Left renal cortex interstitium (tissue), 4 donors: ENCODE measurements at places on chromosomes 2 and 18.

DNA sequence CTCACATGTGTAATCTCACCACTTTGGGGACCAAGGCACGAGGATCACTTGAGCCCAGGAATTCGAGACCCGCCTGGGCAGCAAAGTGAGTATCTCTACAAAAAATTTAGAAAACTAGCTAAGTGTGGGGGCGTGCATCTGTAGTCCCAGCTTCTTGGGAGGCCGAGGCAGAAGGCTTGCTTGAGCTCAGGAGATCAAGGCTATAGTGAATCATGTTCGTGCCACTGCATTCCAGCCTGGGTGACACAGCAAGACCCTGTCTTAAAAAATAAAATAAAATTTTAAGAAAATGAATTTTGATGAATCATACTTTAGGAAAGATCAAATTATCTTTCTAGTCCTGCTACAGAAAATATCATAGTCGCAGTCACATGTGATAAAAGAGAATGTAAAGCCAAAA is 46.9 kb downstream of the CABYR start:
- DNase-seq: no peak

DNA sequence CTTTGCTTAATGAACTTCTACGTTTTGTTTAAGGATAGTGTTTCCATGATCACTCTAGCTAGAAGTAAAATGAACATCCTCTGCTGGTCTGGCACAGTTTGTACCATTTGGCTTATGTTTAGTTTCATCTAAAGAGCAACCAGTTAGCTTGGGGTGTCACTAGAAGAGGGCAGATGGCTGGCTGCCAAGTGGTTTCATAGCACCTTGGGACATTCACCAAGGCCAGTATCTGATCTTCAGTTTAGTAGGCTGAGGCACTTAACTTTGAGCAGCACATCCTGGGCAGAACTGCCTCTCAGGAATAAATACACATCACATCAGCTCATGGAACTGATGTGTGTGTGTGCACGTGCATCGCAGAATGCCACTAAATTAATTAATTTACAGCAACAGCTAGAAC is 68.4 kb downstream of the NXPH2 start:
- DNase-seq: no peak

- no peak for DNase-seq
These were observed 19.5 kb downstream of the FBXO15 start for GRCh38 chr18:74128159-74128558.

- DNase-seq: no peak
These were observed 584.3 kb downstream of the ADCYAP1 start for GRCh38 chr18:1488957-1489356.

DNA sequence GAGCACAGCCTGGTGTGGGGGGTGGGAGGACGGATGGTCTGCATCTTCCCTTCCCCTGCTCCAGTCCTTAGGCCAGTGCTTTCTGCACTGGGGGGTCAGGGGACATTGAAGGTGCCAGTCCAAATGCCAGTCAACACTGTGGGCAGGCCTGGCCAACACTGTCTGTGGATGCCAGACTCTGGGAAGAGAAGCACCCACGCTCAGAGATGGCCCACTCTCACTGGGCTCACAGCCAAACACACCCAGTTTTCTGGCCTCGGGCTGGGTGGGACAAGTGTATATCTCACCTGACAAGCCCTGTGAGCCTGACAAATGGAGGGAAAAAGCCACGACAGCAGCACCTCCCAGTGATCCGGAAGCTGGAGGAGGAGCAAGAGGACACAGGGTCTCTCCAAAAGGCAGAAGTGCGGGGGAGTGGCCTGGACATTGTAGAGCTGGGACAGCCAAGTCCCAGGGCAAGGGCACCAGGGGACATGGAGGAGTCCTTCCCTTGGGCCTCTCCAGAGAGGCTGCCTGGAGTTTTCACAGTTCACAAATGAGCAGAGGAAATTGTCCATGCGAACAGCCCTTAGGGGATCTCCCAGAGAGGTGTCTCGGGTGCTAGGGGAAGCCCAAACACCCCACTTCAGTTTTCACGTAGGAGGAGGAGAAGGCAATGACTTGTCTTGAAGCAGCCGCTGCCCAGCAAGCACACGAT is 79.3 kb downstream of the SDC1 start:
- no peak for DNase-seq

DNA sequence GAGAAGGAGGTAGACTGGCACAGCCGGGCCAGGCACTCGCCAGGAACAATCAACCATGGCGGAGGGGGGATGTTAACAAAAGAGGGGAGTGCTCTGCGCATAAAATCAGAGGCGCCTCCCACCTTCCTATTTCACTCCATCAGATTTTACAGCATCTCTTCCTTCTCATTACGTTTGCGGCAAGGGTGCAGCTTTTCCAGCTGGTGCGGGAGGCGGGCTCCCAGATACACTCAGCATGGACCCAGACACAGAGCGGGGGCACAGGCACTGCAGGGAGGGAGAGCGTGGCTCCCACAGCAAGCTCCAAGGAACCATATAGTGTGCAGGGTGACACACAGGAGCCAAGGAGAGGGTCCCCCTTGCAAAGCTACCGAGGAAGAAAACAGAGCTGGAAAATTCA is 176.3 kb downstream of the EIPR1 start:
- no peak for DNase-seq

- DNase-seq: no peak
These were observed 419.6 kb upstream of the POU3F3 start for GRCh38 chr2:104434318-104434792.

DNA sequence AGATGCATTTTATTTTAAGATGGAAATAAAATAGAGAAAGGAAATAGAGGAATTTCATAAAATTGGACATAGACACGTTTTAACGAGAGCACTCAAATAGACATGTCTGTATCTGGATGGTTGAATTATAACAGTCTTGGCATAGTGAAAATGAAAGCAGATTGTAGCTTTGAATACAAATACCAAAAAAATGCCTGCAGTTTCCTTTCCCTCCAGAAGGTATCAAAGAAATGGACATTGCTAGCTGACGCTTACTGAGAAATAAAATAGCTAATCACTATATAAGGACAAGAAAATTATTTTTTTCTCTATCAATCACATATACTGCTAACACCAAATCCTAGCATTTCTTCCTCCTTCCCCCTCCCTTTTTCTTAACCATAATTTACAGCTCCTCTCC is 11.4 kb upstream of the MAPRE2 start:
- no peak for DNase-seq

- no peak for DNase-seq
These were observed 93.7 kb upstream of the EHBP1 start for GRCh38 chr2:62611854-62612253.

DNA sequence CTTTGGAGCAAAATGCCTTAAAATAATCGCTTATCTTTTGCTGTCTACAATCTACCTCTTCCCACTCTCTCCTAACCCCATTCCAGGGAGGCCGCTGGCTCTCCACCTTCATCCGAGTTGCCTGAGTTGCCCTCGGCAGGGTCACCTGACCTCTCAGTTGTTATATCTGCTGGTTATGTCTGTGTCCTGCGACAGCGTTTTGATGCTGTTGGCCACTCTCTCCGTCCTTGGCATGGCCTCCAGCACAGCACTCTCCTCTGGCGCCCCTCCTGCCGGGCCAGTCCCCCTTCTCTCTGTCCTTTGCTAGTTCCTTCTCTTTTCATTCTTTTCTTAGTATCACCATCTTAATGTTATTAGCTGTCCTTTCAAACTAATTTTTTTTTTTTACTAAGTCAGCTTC is 41.6 kb downstream of the TRAF3IP1 start:
- no peak for DNase-seq

DNA sequence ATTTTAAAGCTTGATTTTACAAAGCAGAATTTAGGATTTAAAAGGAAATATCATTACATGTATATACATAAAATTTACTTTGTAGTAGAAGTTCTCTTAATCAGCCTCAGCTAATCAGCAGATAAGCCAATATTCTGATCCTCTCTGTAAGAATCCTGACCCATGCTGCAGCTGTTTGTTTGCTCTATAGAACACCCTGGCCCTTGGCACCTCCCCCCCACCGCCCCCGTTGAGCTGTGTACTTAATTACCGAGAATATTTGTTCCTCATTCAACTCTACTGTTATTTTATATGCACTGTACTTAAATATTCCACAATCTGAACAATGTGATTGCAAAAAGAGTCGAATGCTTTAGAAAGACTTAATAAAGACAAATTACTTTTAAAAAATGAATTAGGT is 98.0 kb downstream of the EVA1A start:
- no peak for DNase-seq

DNA sequence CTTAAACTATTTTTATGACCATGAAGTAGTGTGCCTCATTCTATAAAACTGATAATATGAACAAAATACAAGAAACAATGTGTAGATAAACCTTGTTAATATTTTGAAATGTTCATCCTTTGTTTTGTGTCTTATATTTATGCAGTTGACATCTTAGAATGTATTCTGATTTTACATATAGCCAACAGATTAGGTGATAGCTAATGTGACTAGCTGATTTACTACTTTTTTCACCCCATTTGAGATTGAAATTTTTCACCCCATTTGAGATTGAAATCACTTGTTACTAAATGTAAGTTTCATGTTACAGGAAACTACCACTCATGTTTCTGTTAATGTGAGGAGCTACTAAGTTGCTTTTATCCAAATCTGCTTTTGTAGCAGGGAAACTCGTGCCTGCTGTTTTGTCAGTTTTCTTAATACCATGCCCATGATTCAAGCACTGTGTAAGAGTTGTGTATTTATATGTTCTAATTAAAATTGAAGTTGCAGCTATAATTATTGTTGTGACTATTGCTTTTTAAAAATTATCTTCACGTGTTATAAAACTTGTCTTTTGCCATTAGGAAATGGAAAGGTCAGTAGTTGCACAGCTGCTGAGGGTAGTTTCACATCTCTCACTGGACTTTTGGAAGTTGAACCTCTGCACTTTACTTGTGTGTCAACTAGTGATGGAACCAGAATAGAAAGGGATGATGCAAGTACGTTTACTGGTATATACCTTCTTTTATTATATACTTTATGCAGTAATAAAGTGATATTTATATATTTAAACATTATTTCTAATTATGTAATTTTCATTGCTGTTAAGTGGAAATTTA is 96.6 kb downstream of the BIRC6 start:
- DNase-seq: no peak

- DNase-seq: peak; percentile 94
These were observed at the start of gene VSNL1 for GRCh38 chr2:17540093-17540812. Gene VSNL1, plus strand, starts transcription at chr2:17540696. Its CDS starts 51,379 bp downstream, at chr2:17592075.

- no peak for DNase-seq
These were observed 21.7 kb downstream of the LBH start for GRCh38 chr2:30252723-30253701.

DNA sequence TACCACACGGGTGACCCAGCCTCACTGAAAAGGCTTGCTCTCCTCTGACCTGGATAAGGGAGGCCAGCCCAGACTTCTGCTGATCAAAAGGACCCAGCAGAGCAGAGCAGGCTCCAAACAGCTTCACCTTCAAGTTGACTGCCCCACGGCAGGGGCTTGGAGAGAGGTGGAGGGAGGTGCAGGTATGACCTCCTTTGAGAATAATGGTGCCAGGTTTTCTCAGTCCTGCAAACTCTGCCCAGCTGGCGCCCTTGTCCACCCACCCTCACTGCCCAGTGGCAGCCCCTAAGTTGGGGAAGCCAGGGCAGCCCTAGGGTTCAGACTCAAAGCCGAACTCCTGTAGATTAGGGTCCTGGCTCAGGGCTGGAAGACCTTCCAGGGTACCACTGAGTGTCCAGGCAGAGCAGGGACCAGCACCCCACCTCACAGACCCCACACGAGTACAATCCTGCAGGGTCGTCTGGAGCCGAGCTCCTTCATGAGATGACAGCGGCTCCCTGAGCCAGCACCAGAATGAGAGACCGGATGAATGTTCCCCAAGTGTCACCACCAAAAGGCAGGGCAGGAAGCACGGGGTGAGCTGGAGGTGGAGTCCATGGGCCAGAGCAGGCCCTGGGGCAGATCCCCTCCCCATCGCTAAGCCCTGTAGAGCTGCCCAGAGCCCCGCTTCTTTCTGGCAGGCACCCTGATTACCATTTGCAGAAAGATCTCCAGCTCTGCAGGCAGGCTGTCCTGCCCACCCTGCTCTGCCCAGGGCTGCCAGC is 3.6 kb upstream of the GPC1 start:
- no peak for DNase-seq

DNA sequence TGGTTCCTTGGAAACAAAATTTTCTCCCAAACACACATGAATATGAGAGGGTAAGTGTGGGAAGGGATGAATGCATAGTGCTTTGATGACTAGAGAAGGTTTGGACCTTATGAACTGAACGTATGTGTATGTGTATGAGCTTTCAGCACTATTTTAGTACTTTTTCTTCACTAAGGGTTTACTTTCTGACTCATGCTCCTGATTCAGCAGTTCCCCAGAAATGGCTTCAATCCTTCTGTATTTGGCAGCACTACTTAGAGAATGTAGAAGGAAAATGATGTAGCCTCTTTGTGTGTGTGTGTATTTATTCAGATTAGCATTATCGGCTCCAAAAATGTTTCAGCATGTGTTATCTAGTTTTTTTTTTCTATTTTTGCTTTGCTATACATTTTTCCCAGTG is 22.2 kb downstream of the KCNJ3 start:
- DNase-seq: no peak

DNA sequence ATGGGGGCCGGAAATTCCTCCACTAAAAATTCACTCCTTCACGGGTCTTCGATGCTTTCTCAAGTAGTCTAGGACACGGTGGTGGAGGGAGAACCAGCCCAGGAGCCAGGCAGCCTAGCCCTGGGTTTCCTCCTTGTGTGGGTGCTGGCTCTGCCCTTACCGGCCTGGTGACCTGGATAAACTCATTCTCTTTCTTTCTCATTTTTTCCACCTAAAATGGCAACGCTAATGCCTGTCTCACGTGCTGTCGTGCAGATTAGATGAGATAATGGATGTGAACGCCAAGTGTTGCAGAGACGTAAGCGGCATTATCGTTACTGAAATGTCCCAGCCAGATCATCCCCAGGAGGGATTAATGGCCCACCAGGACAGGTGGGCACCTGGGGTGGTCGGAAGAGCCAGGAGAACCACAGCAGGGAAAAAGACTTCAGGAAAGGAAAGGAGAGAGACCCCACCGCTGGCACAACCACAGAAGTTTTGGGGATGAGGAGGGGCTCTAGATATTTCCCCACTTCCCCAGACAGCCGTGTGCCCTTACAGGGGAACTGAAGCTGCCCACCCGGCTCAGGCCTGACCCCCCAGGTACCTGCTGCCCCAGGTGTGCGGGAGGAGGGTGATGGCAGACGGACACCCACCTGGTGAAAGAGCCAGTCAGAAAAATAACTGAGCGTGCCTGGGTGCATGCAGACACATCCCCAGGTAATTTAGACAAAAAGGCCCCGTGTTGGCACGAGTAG is 100.8 kb upstream of the ASAP2 start:
- no peak for DNase-seq

DNA sequence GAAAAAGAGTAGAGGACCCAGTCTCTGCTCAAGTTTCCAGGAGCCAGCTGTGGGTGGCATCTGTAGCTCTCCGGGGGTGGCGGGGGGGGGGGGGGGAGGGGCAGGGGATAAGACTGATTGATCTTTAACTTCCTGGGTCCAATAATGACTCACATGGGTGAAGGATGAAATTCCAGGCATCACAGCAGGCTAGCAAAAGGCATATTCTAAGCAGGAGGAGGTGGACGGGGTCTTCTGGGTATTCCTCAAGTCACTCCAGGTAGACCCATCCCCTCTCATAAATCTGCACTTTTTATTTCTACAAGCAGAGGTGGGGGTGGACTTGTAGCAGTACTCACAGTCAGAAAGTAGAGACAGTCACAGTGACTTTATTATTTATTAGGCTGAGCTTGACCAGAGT is 85.5 kb upstream of the TMEM247 start:
- DNase-seq: no peak
